DMS79 treated with DMSO at 0.1 percent for 48 hours (cell line): ENCODE measurements at places on chromosomes 1 and 21.

DNA sequence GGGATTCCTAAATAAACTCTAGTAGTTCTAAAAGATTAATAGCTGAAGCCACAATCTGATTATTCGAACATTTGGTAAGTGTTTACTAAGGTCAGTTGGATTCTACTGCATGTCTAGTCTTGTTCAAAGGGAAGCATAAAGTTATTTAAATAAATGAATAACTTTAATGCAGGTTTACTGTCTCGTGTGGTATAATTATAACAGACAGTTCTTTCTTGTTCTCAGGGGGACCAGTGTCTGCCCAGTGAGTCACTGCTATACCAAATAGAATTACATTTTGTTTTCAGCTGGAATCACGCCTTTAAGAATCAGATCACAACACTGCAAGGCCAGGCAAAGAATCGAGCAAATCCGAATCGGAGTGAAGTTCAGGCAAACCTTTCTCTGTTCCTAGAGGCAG is 45.1 kb downstream of the SMG7 start:
- no peak for DNase-seq

- no peak for DNase-seq
Observed at GRCh38 chr1:150963321-150964163, 11.1 kb downstream of the CERS2 start.

- no peak for DNase-seq
Observed at GRCh38 chr1:63907051-63907450, 133.2 kb downstream of the ROR1 start.

DNA sequence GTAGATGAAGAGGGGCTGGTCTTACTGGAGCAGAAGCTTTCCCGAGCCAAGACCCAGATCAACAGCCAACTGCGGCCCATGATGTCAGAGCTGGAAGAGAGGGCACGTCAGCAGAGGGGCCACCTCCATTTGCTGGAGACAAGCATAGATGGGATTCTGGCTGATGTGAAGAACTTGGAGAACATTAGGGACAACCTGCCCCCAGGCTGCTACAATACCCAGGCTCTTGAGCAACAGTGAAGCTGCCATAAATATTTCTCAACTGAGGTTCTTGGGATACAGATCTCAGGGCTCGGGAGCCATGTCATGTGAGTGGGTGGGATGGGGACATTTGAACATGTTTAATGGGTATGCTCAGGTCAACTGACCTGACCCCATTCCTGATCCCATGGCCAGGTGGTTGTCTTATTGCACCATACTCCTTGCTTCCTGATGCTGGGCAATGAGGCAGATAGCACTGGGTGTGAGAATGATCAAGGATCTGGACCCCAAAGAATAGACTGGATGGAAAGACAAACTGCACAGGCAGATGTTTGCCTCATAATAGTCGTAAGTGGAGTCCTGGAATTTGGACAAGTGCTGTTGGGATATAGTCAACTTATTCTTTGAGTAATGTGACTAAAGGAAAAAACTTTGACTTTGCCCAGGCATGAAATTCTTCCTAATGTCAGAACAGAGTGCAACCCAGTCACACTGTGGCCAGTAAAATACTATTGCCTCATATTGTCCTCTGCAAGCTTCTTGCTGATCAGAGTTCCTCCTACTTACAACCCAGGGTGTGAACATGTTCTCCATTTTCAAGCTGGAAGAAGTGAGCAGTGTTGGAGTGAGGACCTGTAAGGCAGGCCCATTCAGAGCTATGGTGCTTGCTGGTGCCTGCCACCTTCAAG is 57.3 kb downstream of the LAMC2 start:
- no peak for DNase-seq

DNA sequence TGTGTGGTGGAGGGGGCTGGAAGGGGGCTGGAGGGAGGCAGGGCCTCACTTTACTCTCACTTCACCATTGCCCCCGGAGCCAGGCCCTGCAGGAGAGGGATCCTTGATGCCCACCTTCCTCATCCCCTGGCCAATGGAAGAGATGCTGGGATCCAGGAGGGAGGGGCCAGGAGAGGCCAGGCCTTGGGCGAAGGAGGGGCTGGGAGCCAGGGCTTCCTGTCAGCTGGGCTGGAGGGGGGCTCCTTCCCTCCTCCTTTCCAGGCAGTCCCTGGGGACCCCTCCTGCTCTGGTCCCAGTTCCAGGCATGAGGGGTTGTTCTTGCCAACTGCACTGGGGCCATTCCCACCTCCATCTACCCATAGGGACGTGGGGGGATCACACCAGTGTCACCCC is 5.7 kb downstream of the AHDC1 start:
- DNase-seq, result no peak

DNA sequence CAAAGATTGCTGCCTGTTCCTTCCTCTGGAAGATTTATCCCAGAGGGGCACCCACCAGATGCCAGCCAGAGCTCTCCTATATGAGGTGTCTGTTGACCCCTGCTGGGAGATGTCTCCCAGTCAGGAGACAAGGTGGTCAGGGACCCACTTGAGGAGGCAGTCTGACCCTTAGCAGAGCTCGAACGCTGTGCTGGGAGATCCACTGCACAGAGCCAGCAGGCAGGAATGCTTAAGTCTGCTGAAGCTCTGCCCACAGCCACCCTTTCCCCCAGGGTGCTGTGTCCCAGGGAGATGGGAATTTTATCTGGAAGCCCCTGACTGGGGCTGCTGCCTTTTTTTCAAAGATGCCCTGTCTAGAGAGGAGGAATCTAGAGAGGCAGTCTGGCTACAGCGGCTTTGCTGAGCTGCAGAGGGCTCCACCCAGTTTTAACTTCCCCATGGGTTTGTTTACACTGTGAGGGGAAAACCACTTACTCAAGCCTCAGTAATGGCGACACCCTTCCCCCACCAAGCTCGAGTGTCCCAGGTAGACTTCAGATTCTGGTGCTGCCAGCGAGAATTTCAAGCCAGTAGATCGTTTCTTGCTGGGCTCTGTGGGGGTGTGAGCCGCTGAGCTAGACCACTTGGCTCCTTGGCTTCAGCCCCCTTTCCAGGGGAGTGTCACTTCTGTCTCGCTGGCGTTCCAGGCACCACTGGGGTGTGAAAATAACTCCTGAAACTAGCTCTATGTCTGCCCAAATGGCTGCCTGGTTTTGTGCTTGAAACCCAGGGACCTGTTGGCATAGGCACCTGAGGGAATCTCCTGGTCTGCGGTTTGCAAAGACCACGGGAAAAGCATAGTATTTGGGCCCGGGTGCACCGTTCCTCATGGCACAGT is 51.1 kb upstream of the PDC start:
- DNase-seq, result no peak

- no peak for DNase-seq
Observed at GRCh38 chr1:62180639-62181038, 14.0 kb upstream of the L1TD1 start.

GRCh38 chr1:71463144-71463543 is 382.3 kb upstream of the ZRANB2 start:
- DNase-seq, result no peak

DNA sequence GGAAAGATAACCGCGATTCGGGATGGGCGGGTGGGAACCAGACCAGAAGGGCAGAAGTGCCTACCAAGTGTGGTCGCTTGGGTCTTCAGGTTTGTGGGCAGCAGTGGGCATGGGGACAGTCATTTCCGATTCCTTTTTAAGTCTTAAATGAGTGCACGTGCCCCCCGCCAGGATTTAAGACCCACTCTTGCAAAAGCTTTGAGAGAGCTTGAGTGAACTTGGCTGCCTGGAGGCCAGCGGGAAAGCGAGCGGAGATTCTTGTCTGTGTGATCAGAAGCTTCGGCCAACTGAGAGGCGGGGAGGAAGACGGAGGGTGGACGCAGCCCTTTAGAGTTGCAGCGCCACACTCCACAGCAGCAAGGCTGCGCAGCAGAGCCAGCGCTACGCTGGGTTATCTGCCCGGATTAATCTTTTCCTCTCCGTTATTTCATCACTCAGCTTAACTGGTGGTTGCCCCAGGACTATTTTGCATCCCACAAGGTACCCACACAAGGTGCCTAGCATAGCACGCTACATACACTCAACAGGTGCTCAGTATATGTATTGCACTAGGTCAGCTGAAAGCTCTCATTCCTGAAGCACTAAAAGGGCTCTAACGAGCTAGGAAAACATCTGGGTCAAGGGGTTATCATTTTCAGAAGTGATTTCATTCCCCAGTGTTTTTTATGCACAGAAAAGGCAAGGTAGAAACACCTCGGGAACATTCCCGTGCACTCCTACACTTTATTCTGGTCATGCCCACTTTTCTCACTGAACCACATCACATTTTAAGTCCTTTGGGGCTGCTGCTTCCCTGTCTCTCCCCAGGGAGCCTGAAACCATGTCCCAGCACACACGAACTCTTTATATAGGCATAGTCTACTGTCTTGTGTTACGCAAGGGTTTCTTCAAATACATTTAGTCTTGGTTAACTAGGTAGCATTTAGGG is 1.5 kb upstream of the BATF3 start:
- no peak for DNase-seq

GRCh38 chr1:243363832-243364231 is 108.0 kb downstream of the SDCCAG8 start:
- no peak for DNase-seq
